ENCODE measurements at places on chromosomes 3 and 15. TPM values are rescaled to one million over a fixed set of nuclear protein-coding genes. Genes with fewer than 3 reads are reported as not detected.

PLSCR2 gene
- not detected for total RNA-seq

DNA sequence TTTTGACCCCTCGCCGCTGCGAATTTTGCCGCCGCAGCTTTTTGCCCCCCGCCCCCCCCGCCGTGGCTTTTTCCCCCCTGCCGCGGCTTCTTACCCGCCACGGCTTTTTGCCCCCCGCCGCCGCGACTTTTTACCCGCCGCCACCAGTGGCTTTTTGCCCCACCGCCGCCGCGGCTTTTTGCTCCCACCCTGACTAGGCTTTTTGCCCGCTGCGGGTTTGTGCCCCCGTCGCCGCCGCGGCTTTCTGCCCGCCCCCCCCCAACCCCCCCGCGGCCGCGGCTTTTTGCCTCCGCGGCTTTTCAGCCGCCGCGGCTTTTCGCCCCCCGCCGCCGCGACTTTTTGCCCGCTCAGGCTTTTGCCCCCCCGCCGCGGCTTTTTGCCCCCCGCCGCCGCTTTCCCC, 598.1 kb downstream of the GOLGA6L6 start:
- DNase-seq, result no peak

CHSY1 gene
- total RNA-seq, result 11.0 TPM

DNA sequence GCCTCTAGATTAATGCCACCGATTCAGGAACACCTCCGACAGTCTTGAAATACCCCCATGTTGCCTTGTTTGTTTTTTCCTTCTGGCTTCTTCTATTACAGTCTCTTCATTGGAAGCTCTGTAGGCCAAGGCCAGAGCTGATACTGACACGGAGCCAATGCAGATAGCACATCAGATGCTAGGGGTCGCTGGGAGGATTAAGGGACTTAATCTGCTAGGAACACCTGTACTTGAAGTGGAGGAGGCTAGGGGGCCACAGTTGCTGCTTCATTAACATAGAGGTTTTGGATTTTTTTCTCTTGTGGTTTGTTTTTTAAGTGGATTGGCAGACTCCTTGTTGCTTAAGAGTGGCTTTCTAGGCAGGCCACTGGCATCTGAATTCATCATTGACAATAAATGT, 49.6 kb downstream of the PARP14 start:
- DNase-seq, result no peak

- DNase-seq, result no peak
Observed at GRCh38 chr15:74763416-74763815, 14.8 kb downstream of the CYP1A2 start.

- peak; percentile 14 for DNase-seq
Observed at GRCh38 chr15:59691194-59691805, 2.2 kb upstream of the BNIP2 start.

- DNase-seq, result peak; percentile 29
Observed at GRCh38 chr3:170563712-170564423, 22.0 kb downstream of the SLC7A14 start.

GRCh38 chr3:190092250-190092649, 28.4 kb downstream of the P3H2 start:
- DNase-seq, result no peak

DNA sequence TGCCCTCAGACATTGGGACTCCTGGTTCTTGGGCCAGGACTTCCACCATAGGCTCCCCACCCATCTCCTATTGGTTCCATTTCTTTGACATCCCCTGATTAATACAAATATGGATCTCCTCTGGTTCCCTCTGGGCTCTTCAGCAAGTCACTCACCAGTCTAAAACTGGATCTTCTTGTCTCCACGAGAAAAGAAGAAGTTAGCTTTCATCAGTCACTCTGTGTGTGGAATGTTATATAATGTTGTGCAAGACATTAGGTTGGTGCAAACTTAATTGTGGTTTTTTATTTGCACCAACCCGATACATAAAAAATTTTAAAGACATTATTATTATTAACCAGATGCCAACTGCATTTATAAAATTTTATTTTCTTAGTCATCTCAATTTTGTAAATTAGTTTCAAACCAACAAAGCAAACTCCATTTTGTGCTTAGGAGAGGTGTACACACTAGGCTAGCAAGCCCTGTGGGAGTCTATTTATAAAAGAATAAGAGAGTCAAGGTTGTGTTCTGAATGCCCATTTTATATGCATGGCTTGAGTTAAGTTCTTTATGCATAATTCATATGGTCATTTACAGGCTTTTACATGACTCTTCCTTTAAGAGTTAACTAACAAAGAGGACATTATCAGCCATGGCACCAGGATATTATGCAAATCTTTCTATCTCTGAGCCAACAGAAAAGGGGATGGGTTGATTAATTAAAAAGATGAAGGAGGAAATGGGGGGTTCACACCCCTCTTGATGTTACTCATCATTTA, 35.1 kb upstream of the IL12A start:
- no peak for DNase-seq

DNA sequence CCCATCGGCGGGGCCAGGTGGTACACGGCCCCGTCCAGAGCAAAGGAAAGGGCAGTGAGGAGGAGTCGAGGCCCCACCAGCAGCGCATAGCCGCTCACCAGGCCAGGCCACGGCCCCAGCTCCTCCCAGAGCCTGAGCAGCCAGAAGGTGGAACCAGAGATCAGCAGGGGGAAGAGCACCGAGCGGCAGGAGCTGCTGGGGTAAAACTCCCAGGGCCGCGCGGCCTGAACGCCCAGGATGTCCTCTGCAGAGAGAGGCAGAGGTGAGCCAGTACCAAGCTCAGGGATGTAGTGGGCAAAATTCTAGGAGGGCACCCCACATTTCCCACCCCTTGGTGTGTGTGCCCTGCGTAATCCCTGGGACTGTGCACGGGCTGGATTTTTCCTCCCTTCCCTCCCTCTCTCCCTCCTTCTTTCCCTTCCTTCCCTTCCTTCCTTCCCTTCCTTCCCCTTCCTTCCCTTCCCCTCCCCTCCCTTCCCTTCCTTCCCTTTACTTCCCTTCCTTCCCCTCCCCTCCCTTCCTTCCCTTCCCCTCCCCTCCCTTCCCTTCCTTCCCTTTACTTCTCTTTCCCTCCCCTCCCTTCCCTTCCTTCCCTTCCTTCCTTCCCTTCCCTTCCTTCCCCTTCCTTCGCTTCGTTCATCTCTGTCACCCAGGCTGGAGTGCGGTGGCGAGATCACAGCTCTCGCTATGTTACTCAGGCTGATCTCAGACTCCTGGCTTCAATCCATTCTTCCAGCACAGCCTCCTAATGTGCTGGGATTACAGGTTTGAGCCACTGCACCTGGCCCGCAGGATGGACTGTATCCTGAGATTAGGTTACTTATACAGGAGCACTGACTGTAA, 6.3 kb upstream of the NCBP2 start:
- DNase-seq, result no peak

GRCh38 chr3:191217301-191217700, 18.3 kb downstream of the OSTN start:
- no peak for DNase-seq

GRCh38 chr3:47007001-47007400, 27.5 kb downstream of the NBEAL2 start:
- no peak for DNase-seq

GRCh38 chr3:23785097-23785645, 20.6 kb upstream of the UBE2E1 start:
- DNase-seq, result no peak

SI gene
- total RNA-seq, result not detected

DNA sequence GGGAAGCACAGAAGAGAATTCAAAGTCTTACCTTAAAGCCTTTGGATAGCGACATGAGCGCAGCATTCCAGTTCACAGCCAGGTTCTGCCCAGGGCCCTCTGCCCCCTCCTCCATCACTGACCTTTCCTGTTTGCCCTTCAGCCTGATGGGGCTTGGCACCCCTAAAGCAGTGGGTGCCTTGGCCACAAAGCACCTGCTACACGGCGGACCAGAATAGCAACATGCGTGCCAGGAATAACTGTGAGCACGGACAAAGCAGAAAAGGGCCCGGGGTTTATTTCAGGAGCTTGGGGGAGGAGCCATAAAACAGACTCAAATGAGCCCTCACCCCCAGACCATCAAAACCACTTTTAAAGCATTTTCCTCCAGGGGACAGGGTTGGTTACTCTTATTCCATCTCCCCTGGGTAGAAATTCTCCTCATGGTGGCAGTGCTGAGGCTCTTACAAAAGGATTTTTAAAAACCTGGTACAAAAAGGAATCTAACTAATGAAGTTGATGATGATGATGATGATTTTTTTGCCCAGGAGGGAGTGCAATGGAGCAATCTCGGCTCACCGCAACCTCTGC, 135.4 kb downstream of the KLF13 start:
- no peak for DNase-seq

GRCh38 chr3:149368674-149369497, 8.6 kb downstream of the TM4SF1 start:
- no peak for DNase-seq

DNA sequence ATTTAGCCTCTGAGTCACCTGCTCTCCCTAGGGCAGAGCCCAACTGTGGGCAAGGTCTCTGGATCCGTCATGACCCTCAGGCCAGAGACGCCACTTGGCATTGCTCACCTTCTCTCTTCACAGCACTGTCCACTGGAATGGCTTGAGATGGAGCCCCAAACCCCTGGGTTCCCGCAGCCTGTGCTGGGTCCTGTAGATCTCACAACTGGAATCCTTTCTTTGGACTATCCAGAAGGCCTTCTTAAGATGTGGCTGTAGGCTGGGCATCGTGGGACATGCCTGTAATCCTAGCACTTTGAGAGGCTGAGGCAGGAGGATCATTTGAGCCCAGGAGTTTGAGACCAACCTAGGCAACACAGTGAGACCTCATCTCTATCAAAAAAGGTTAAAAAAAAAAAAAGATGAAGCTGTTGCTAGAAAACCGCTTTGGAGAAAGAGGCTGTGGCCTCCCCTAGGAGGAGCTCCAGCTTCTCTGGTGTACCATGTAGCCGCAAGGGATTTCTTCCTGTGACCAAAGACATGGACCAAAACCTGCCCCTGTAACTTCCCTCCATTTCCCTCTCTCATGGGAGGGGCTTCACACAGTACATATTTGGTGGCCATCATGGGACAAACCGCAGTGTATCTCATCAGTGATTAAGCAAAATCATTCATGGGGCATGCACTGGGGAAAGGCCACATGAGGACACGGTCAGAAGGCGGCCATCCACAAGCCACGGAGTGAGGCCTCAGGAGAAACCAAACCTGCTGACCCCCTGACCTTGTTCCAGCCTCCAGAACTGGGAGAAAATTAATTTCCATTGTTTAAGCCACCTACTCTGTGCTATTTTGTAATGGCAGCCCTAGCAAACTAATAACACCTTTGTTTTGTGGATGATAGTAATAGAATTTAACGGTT, 23.3 kb upstream of the BUB1B start:
- no peak for DNase-seq

- no peak for DNase-seq
Observed at GRCh38 chr3:127461286-127461910, 129.1 kb downstream of the TPRA1 start.

WDR72 gene
- not detected for total RNA-seq

DNA sequence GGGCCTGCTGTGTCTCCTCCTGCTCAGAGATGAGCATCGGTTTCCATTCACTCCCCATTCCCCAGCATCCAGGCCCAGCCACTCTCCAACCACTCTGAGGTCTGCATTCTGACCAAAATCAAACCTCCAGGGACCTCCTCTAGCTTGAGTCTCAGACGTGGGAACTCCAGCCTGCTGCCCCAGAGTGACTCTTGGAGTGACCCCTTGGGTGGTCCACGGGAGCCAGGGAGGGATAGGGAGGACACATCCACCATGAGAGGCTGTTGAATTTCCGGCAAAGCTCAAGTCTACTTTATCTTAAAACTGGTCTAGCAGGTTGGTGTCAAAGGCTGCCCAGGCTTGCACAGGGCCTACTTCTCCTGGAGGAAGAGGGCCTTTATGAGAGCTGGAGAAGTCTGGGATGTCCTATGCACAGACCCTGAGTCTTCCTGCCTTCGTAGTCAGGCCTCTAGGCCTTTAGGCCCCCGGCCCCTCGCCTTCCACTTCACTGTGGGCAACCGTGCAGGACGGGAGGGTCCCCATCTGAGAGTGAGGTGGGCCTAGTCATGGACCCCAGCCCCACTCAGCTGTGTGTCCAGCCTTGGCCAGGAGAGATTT, 8.9 kb downstream of the CISH start:
- no peak for DNase-seq

DNA sequence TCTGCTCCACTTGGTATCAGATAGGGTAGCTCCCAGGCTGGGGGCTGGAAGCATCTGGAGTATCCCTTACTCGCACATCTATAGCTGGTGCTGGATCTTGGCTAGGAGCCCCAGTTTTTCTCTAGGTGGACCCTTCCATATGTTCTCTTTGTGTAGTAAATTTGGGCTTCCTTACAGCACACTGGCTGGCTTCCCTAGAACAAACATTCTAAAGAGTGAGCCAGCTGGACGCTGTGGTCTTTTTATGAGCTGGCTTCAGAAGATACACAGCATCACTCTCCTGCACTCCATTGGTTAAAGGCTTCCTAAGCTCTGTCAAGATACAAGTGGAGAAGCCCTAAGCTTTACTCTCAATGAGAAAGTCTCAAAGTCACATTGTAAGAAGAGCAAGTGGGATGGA, 322.1 kb downstream of the WDR72 start:
- DNase-seq, result no peak

- DNase-seq, result no peak
Observed at GRCh38 chr15:77826006-77826695, 193.4 kb upstream of the LINGO1 start.

DNA sequence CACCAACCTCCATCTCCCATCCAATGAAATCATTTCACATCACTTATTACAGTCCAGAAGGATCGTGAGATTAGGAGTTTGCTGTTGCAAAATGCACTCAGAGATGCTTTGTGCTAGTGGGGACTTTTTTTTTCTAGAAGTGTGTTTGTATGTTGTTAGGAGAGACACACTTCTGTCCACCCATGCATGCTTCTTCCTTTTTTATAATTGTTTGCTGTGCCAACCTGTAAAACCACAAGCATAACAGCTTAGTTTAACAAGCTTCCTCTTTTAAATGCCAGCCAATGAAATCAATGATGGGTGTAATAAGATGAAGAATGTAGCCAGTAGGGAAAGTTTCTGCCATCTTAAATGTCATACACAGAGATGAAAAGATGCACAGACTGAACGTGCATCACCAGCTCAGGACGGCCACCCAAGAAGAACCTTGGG, 305.6 kb upstream of the STT3B start:
- DNase-seq, result no peak

- DNase-seq, result no peak
Observed at GRCh38 chr3:145079436-145079835, 1081.5 kb downstream of the PLOD2 start.

- no peak for DNase-seq
Observed at GRCh38 chr3:154220462-154220861, 99.3 kb downstream of the ARHGEF26 start.

TTLL13 gene
- 0.07 TPM for total RNA-seq

- no peak for DNase-seq
Observed at GRCh38 chr3:164040991-164041390, 1037.3 kb downstream of the SI start.

ARPC4 gene
- 125 TPM for total RNA-seq

GRCh38 chr15:37940876-37941275, 6.4 kb downstream of the TMCO5A start:
- no peak for DNase-seq

GRCh38 chr3:23004971-23005370, 198.2 kb upstream of the UBE2E2 start:
- DNase-seq, result no peak

PLA2G4D gene
- not detected for total RNA-seq

- no peak for DNase-seq
Observed at GRCh38 chr15:78763796-78764241, 47.4 kb downstream of the ADAMTS7 start.

GRCh38 chr3:141223673-141224166, 7.9 kb upstream of the PXYLP1 start:
- DNase-seq, result no peak

- DNase-seq, result no peak
Observed at GRCh38 chr3:71521940-71522876, 61.3 kb downstream of the FOXP1 start.

GRCh38 chr3:134652409-134652831, 1.6 kb upstream of the KY start:
- DNase-seq, result peak; percentile 77

- DNase-seq, result no peak
Observed at GRCh38 chr3:55546866-55547669, 60.0 kb upstream of the WNT5A start.
